ENCODE measurements at places on chromosomes 6 and 20.

DNA sequence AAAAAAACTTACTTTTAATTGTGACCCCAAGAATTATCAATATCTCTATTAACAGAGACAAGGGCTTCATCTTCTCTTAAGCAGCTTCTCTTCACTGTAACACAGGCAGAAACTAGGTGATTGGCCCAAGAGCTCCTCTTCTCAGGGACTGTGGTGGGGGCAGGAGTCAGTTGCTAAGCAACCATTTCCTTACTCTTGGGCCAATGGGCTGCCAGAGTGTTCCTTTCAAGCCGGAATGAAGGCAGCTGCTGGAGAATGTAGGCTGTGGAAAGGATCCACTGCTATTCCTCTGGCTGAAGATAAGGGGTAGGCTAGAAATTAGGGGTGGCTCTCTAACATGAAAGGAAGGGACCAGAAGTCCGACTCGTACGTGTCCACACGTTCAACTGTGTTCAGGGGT is at the start of gene SEL1L2:
Gene SEL1L2, minus strand, starts transcription at position 150 of the 400 bp plus-strand sequence. Its CDS starts 80 bp downstream, at position 70.
- no peak for DNase-seq

- no peak for DNase-seq
These were observed 4.6 kb upstream of the GJB7 start for GRCh38 chr6:87333591-87334181.

DNA sequence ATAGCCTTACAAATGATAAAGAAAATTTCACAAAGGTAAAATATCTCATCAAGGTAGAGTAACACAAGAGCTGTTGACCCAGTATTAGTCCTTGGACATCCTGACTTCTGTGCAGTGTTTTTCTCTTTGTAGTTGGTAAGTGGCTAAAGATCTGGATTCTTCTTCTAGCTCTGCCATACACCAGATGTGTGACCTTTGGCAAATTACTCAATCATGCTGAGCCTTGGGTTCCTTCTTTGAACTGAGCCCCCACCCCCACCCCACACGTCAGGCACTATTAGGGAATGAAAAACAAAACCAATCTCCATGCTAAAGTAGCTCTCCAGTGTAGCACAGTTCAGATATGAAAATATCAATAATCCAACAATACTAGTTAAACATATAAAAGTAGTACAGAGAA is 15.1 kb upstream of the TRIM39 start:
- DNase-seq, result no peak

GRCh38 chr6:154252678-154253077 is 103.9 kb downstream of the IPCEF1 start:
- no peak for DNase-seq

GRCh38 chr6:132070356-132070755 is 119.2 kb upstream of the CCN2 start:
- no peak for DNase-seq

DNA sequence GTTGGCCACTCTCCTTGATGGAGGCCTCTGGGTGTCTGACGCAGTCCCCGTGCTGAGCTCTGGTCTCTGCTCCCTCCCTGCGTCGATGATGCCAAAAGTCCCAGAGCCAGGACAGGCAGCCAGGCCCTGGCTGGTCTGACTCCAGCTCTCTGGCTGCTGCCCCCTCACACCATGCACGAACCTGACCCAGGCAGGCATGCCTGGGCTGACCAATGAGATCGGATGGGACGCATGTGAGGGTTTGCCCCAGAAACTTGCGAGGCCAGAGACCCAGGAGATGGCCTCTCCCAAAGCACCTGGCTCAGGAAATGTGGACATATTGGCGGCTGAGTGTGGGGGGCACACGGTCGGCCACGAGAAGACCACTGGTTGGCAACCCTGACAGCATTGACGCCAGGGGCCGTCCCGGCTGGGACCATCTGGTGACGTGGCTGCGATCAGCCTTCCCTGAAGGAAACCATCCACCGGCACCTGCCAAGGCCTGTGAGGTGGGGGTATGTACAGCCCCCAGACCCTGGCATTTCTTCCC is 51.2 kb upstream of the FRMD1 start:
- DNase-seq, result no peak

Data from DMS 273 treated with DMSO at 0.1 percent for 48 hours (cell line).